ENCODE measurements at places on chromosomes 13 and 19.

- DNase-seq: peak; percentile 54
Observed at GRCh38 chr19:6416658-6417405, 7.8 kb downstream of the KHSRP start.

GRCh38 chr13:49602005-49602404 is 16.6 kb upstream of the RCBTB1 start:
- no peak for DNase-seq

- no peak for DNase-seq
Observed at GRCh38 chr13:26476111-26476781, 81.2 kb upstream of the WASF3 start.

DNA sequence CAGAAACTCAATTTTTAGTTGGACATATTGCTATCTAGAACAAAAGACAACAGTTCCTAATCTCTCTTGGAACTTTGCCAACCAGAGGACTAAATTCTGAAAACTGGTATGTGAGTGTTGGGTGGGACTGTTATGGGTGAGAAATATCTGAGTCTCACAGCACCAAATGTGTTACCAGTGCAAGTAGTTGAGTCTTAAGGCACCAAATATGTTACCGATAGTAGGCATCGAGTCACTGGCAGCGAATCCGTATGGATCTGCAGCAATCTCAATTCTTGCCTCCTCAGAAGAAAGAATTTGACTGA is 575.2 kb downstream of the DACH1 start:
- DNase-seq: no peak

- DNase-seq: no peak
Observed at GRCh38 chr19:32566246-32566830, 14.7 kb upstream of the PDCD5 start.

GRCh38 chr13:79775830-79776229 is 294.9 kb downstream of the NDFIP2 start:
- no peak for DNase-seq

- no peak for DNase-seq
Observed at GRCh38 chr19:5559804-5560133, 8.0 kb downstream of the TINCR start.

DNA sequence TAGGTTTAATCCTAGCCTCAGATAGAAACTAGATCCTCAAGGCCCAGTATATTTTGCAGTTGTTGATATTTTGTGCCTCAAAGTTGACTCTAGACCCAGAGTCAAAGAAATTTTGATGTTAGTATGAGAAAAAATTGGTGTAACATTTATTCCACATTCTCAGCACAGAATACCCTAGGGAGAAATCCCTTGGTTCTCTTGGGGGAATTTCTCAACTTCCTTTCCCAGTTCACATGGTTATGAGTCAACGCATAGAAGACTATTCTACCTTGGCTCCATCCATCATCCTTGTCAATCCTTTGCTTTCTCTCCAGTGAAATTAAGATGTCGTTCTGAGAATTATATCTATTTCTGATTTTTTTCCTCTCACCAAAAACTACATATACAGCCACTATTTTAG is 145.3 kb downstream of the POSTN start:
- DNase-seq: no peak

DNA sequence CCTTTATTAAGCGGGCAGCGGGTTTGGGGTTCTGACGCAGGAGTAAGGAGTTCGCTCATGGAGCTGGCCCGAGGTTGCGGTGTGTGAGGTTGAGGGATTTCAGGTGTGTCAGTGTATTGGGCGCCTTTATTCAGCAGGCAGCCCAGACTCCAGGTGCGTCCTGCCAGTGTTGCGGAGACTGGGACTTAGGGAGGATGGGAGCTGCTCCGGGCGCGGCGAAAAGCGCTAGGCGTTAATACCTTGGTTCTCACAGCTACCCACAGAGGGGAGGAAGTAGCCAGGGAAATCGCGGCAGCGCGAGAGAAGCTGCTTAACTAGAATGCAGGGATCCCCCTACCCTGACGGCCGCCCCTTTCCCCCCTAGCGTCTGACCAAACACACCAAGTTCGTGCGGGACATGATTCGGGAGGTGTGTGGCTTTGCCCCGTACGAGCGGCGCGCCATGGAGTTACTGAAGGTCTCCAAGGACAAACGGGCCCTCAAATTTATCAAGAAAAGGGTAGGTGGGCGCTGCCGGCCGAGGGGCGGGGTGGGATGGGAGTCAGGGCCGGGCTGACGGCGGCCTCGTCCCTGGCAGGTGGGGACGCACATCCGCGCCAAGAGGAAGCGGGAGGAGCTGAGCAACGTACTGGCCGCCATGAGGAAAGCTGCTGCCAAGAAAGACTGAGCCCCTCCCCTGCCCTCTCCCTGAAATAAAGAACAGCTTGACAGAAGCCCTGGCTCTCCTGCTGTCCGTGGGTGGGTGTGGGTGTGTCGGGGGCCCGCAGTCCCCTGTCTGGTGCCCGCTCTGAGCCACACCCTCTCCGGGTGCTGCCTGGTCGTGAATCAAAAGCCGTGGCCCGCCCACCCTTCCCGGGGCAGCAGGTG is 1.1 kb downstream of the RPL36 start:
- DNase-seq: peak; percentile 86

DNA sequence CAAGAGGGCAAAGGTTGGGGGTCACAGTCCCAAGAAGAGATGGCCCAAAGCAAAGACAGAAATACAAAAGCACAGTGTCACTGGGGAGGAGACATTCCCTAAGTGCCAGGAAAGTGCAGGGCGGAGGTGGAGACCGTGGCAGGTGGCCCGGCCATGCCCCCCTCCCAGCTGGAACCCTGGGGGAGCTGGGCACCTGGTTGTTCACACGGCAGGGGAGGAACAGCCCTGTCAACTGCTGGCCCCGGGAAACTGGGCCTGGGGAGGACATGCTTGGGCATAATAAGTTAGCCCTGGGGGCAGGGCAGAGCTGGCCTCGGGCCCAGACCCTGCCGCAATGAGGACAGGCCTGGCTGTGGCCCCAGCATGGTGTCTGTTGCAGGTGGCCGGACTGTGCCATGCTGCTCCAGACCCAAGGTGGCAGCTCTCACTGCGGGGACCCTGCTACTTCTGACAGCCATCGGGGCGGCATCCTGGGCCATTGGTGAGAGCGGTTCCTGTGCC is 7.4 kb downstream of the HPN start:
- DNase-seq: no peak

DNA sequence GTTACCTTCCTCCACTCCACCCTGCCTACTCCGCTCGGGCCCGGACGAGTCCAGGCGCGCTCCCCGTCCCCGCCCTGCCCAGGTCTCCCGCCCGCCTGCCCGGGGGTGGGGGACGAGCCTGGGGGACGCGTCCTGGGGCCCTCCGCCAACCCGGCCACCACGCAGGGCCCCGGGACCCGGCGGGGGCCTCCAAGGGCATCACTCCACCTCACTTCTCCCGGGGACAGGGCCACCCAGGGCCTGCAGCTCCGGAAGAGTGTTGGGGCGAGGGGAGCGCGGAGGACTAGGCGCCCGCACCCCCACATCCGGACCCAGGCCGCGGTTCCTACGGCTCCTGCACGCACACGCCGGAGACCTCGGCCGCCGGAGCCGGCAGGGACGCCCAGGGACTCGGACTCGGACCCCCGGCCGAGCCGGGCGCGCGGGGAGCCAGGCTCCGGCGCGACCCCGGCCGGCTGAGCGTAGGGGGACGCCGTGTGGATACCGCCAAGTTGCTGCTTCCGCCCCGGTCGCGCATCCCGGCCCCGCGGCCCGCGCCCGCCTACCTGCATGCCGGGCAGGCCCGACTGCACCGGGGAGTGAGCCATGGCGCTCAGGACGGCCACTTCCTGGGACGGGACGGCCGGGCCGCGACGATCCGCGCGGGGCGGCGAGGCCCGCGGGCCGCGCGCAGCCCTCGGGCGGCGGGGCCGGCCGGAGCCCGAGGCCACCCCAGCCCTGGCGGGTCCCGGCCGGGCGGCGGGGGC is 534 bp downstream of the STK24 start:
- peak; percentile 84 for DNase-seq

GRCh38 chr19:35512831-35513627 is 420 bp downstream of the DMKN start:
- no peak for DNase-seq

DNA sequence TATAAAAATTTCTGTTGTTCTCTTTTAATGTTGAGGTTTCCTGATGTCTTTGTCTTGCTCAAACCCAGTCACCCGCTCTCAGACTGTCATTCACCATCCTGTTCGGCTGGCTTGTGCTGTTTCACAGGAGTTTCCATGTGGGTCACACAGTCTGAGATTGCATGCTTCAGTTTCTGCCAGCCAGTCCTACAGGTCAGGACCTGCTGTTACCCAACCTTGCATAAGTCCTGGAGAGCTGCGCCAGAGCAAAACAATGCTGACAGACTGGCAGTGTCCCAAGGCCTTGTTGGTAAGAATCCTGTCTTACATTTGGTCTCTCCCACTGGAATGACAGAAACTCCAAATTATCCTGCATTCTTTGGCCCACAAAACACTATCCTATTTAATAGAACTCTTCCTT is 340.0 kb upstream of the SLITRK5 start:
- no peak for DNase-seq
